ENCODE measurements at places on chromosomes 6 and 20.

- peak; percentile 64 for DNase-seq
Measured at GRCh38 chr6:16511040-16511660, 250.1 kb downstream of the ATXN1 start.

- DNase-seq = no peak
Measured at GRCh38 chr20:45085289-45085688, 15.6 kb downstream of the KCNS1 start.

- DNase-seq = no peak
Measured at GRCh38 chr20:5657190-5657875, 92.9 kb upstream of the SHLD1 start.

DNA sequence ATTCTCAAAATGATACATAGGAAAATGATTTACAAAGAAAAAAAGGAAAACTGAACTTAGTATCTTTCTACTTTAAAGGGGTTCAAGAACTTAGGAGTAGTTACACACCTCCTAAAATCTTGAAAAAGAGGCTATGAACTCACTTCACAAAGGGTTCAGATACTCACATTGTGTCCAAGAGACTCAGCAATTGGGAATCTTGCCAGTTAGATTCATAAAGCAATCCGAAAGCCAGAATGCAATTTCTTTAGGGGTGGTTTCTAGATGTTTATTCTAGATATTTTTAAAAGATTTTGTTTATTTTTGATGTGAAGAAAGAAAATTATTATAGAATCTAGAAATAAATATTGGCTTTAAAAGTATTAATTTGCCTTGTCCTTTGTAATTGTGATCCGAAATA is 1.7 kb upstream of the MYB start:
- DNase-seq = no peak

GRCh38 chr6:5125152-5126006 is 40.2 kb downstream of the PPP1R3G start:
- DNase-seq = no peak

- no peak for DNase-seq
Measured at GRCh38 chr20:11432407-11432806, 485.3 kb upstream of the BTBD3 start.

DNA sequence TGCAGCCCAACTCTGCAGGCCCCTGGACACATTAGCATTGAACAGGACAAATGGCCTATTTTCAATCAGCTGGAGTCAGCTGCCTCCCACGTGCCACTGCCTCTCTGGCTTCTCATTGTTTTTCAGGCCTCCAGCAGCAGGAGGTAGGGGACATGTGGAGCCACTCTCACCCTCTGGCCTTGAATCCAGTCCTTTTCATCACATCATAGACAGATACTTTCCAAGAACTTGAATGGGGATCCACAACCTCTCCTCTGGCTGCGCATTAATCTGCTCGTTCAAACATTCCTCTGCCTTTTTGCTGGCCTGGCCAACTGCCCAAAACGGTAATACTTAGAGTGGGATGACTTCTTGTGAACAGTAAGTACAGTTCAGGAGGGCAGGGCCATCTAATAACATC is 592.3 kb downstream of the PKHD1 start:
- DNase-seq = no peak

DNA sequence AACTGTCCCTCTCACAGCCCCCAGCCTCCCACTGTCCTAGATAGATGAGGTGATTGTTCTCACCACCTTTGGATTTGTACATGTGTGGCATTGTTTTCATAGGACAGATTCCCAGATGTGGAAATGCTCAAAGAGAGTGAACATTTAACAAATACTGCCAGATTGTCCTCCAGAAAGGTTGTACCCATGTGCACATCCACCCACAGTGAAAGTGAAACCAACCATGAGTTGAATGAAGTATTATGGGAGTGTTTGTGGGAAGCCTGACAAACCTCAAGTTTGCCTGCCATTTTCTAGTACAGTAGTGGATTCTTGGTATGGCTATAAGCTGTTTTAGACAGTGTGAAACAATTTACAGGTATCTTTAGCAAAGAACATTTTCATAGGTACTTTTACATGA is 42.7 kb downstream of the ANKRD6 start:
- peak; percentile 31 for DNase-seq

DNA sequence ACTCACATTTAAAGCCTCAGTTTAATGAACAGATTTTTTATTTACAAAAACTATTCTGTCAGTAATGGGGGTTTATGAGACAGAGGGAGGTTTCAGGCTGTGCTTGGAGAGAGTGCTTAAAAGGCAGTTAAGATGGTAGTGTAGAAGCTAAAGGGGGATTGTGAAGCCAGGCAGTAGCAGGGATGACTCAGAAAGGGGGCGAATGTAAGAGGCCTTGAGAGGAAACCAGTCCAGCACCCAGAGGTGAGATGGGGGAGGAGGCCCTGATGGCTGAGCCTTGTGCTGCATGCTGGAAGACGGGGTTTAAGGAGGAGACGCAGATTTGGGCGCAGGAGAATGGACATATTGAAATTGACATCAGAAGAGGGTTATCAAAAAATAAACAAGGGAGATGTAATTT is 6.6 kb upstream of the SERPINB9 start:
- no peak for DNase-seq

- DNase-seq = no peak
Measured at GRCh38 chr6:42429836-42430235, 21.9 kb downstream of the TRERF1 start.

- no peak for DNase-seq
Measured at GRCh38 chr6:154621686-154622085, 111.2 kb upstream of the CNKSR3 start.

GRCh38 chr6:21265730-21266044 is 327.9 kb upstream of the SOX4 start:
- DNase-seq = no peak

DNA sequence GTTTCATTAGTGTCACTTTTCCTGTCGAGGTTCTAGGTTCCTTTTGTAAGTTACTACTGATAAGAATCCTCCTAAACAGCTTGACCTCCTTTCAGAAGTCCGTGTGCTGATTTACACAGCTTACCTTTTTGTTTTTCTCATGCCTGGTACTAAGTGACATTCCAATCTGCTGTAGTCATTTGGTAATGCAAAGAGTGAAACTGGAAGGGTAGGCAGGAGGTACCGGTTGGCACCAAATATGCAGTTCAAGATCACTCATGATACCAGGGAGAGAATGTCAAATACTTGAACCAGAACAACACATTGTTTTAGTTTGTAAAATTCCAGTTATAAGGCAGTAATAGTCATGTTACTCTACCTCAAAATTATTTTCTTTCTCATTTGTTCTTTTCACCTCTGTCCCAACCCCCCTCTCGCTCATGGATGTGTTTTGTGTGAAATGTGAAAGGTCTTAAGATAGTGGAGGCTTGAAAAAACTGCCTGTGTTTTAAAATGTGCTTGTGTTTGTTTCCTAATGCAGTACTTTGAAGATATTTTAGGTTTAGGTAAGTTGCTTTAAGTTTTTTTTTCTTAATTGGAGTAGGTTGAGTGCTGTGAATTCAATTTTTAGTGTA is 23.2 kb downstream of the AFDN start:
- DNase-seq = no peak

DNA sequence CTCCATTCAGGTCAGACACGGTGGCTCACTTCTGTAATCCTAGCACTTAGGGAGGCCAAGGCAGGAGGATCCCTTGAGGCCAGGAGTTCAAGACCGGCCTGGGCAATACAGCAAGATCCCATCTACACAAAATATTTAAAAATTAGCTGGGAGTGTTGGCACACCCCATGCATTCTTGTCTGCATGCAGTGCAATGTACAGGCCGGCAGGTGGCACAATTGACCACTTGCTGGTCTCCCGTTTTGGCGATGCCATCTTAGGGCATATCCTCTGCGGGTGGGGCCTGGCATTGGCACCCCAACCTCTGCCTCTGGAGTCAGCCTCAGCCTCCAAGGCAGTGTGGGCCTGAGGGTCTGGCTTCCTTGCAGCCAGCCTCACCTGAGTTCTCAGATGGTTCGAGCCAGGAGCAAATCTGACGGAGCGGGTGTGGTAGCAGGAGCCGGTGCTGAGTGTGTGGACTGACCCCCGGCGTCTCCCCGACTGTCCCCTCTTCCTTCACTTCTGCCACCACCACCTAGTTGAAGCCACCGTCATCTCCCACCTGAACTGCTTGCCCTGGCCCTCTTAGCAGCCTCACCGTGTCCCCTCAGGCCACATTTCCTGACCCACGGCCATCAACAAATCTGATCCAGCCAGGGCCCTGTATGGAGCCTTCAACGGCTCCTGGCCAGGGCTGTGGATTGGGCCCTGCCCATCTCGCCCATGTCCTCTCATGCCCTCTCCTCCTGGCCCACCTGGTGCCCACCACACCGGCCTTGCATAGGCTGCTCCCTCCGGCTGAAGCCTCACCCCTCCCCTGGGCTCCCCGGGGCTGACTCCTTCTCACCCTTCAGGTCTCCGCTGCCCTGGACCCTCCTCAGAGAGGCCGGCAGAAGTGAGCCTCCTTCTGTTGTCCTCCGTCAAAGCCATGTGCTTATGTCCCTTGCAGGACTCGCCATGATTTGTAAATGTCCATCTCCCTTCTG is 44.0 kb downstream of the EFCAB8 start:
- peak; percentile 68 for DNase-seq

- DNase-seq = no peak
Measured at GRCh38 chr6:125257351-125257750, 44.4 kb downstream of the HDDC2 start.

DNA sequence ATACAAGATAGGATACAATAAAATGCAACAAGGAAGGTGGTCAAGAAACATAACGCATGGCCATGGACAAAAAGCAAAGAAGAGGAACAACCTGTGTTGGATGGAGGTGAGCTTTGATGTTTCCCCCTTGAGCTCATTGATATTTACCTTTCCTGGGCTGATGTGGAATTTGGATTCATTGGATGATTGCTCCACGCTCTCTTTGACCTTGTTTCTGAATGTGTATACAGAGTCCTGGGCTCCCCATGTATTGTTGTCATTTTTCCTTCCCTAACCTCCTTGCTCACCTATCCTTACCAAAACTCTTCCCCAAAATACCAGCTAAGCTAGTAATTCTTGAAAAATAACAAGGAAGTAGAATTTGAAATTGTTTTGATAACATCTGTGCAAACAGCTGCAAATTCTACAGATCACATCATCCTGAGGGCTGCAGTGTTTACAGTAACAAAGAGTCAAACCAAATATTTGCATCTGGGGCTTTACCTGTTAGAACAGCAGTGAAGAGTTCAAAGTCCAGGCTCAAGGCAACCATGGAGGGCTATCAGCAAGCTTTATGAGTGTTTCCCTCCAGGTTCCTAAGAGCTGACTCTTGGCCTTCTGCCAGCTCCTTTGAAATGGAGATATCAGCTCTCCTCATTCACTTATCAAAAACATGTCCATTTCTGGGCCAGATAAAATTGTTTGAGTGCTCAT is 214.3 kb upstream of the MARCKS start:
- DNase-seq = no peak

- peak; percentile 91 for DNase-seq
Measured at GRCh38 chr6:37048851-37049757, 43.6 kb downstream of the FGD2 start.

DNA sequence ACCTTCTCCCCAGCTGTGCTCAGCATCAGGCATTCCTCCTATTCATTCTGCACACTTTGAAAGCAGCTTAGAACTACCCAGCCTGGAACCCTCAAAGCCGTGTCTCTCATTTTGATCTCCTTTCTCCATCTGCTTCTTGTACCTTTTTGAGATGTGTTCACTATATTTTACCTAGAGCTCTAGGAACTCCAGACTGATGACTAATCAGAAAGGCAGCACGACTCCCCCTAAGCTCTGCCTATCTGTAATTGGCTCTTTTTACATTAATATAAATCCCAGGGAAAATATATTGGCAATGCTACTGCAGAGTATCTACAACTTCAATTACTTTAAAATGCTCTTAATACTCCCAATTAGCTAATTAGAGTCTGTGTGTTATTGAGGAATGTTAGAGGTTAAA is 671.5 kb downstream of the CBLN4 start:
- no peak for DNase-seq

DNA sequence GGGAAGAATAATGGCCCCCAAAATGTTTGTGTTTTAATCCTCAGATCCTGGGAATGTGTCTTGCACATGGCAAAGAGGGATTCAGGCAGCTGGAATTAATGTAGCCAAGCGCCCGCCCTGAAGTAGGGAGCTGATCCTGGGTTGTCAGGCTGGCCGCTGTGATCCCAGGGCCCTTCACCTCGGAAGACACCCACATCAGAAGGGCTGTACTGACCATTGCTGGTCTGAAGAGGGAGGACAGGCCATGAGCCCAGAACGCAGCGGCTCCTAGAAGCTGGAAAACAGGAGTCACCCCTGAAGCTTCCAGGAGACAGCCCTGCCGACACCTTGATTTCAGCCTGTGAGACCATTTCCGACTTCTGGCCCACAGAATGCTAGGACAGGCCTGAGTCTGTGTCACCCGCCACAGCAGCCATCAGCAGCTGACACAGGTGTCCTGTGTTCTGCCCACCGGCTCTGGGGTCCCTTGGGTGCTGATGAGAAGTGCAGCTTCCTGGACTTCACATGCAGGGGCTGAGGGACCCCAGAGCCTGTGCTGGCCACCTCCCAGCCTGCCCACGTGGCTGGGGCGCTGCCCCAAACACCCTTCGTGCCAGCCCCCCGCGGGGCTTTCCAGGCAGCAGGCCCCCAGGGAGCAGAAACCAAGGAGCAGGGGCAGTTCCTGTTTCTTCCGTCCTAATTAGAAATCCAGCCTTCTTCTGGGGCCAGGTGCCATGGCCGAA is 86.3 kb downstream of the ERMARD start:
- no peak for DNase-seq

GRCh38 chr6:5729080-5729434 is 277.7 kb downstream of the NRN1 start:
- no peak for DNase-seq

- no peak for DNase-seq
Measured at GRCh38 chr6:53986165-53986720, 125.0 kb upstream of the MLIP start.

- no peak for DNase-seq
Measured at GRCh38 chr20:56343861-56344381, 14.9 kb upstream of the FAM210B start.

DNA sequence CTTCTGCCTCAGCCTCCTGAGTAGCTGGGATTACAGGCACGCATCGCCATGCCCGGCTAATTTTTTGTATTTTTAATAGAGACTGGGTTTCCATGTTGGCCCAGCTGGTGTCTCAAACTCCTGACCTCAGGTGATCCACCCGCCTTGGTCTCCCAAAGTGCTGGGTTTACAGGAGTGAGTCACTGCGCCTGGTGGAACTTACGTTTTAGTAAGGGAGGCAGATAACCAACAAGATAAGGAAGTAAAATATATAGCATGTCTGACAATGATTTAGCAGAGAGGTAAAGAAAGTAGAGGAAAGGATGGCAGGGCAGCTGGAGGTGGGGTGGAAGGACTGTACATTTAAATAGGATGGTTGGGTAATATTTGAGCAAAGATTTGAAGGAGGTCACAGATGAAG is 12.8 kb upstream of the MYMX start:
- no peak for DNase-seq

GRCh38 chr6:9131201-9131600 is 695.9 kb upstream of the SLC35B3 start:
- no peak for DNase-seq

DNA sequence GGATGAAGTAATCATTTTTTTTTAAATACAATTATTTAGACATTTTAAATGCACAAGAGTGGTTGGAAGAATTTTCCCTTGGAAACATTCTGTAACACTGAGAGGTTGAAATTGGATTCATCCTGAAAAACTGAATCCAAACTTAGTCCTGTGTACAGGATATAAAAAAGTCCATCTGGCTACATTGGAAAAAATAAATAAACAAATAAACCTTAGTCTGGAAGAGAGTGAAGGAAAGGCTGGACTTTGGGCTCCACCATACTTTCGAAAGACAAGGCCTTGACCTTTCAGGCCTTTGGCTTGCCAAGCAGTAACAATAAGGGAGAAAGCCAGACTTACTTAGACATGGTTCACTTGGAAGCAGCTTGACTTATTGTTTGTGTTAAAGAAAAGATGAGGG is 664.3 kb downstream of the TENT5A start:
- DNase-seq = no peak

All from CD4-positive, alpha-beta T cell treated with Interleukin-4 for 4 hours (primary cell).